ENCODE measurements at places on chromosomes 5 and 9.

- no peak for DNase-seq
Measured at GRCh38 chr9:112896131-112896530, 5.5 kb upstream of the SLC46A2 start.

- DNase-seq = no peak
Measured at GRCh38 chr5:89268460-89268859, 385.5 kb upstream of the MEF2C start.

- no peak for DNase-seq
Measured at GRCh38 chr9:134069480-134070399, 1.9 kb upstream of the BRD3 start.

DNA sequence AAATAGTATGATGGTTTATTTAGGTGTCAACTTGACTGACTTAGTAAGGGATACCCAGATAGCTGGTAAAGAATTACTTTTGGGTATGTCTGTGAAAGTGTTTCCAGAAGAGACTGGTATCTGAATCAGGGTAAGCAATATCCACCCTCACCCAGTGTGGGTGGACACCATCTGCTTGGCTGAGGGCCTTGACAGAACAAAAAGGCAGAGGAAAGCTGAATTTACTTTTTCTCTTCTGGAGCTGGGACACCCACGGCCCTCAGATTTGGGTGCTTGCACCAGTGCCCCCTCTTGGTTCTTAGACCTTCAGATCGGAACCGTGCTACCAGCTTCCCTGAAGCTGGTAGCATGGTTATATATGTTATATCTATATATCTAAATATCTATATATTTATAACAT is 489.5 kb upstream of the MPDZ start:
- DNase-seq = no peak

GRCh38 chr9:89137542-89138462 is 40.8 kb downstream of the SHC3 start:
- DNase-seq = no peak

GRCh38 chr5:116652196-116652729 is 77.6 kb upstream of the SEMA6A start:
- DNase-seq = no peak

DNA sequence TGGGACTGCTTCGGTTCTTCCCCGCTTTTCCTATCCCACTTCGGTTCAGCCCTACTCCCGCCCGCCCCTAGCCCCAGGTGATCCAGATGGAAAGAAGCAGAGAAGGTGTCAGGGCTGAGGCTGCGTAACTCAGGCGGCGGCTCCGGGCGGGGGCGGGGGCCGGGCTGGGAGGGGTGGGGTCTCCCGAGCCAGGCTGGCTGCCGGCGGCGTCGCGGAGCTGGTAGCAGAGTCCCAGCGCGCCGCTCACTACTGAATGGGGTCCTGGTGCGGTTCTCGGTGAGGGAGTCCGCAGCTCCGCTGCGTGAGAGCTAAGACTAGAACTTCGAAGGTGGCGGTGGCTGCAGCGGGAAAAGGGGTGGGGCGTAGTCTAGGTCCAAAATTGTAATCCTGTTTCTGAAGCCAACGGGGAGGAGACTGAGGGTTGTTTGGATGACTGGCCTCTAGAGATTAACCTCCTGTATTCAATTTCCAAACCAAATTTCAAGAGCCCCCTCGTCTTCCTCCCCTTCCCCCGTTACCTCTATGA is 1.4 kb downstream of the PRR16 start:
- DNase-seq = peak; percentile 12

- DNase-seq = no peak
Measured at GRCh38 chr5:18036531-18036930, 402.3 kb downstream of the TAF11L14 start.

DNA sequence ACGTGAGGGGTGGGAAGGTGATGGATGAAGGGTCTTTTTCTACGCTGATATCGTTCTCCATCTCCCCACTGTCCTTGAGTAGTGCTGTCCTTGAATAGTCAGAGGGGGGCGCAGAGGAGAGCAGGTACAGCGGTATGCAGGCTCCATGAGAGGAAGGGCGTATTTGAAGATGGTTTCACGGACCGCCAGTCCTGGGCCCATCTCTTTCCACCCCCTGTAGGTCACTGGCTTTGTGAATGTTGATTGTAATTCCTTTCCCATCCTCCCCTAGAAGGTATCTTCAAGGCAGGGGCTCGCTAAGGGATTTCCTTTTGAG is 40.8 kb upstream of the DAB2IP start:
- DNase-seq = no peak

Data from K562 (cell line).